ENCODE measurements at places on chromosomes 2 and 18.
A peak's percentile ranks its signal among the peaks of the same experiment; 100 is the strongest.

DNA sequence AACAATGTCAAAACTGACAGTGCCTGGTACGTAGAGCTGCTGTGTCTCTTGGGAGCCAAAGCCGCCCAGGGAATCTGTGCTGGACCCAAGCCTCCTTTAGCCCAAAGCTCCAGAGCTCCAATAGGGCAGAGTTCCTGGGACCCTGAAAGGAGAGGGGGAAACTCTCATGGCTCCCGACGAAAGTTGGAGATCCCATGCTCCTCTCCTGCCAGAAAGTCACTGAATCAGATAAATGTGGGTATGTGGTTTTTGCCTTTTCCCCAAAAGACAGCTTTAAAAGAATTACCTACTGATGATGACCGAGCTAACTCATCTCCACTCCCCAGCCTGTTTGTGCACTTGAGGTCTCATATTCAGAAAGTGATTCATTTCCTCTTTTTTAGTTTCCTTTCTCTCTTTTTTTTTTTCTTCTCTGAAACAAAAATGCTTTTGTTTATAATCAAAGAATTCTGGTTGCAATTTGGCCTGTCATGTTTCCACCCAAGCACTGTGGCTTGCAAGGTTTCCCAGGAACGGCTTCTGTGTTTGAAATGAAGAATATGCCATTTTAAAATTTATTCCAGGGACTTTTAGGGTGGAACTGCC is 14.1 kb upstream of the PMAIP1 start:
- peak; percentile 22 for DNase-seq

DNA sequence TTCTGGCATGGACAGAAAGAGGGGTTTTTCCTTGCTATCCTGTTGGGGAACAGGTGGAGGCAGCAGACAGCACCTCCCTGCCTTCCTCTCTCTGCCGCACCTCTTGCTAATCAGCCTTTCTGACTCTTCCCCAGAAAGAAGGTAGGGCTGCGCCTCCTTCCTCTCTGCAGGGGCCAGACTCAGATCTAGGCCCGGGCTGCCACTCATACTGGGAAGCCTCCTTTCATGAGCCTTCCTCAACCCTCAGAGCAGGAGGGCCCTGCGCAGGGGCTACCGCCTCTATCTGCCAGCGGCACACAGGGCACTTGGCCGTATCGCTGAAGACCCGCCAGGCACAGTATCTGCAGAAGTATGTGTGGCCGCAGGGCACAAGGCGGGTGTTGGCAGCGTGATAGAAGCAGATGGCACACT is 7.1 kb downstream of the NEURL3 start:
- DNase-seq, result no peak

- no peak for DNase-seq
Measured at GRCh38 chr2:236827997-236828396, 257.7 kb upstream of the COPS8 start.

DNA sequence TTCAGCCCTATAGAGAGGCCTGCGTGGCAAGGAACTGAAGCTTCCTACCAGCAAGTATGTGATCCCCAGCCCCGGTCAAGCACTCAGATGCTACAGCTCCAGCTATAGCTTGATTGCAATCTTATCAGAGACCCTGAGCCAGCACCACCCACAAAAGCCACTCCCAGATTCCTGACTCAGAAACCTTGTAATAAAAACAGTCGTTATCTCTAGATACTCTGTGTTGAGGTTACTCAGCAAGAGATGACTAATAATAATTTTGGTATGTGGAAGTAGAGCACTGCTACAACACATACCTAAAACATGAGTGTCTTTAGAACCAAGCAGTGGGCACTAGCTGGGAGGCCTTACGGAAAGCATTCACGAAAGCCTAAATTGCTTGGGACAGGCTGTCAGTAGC is 216.9 kb downstream of the UXS1 start:
- DNase-seq, result peak; percentile 47

DNA sequence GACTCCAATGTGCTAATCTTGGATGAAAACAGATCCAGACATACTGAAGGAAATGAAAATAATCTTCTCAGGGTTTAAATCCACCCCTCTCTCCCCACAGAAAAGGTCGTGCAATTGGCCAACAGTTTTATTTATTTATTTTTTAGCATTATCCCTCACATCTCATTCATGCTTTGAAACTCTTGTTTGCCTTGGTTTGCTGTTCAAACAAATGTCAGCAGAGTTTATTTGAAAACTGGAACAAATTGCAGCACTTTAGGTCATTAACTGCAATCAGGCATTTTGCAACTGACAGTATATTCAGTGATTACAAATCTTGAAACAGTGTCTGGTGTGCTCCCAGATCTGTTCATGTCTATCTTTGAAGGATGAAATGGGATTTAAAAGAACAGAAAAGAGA is 220.6 kb downstream of the SLC4A10 start:
- no peak for DNase-seq

DNA sequence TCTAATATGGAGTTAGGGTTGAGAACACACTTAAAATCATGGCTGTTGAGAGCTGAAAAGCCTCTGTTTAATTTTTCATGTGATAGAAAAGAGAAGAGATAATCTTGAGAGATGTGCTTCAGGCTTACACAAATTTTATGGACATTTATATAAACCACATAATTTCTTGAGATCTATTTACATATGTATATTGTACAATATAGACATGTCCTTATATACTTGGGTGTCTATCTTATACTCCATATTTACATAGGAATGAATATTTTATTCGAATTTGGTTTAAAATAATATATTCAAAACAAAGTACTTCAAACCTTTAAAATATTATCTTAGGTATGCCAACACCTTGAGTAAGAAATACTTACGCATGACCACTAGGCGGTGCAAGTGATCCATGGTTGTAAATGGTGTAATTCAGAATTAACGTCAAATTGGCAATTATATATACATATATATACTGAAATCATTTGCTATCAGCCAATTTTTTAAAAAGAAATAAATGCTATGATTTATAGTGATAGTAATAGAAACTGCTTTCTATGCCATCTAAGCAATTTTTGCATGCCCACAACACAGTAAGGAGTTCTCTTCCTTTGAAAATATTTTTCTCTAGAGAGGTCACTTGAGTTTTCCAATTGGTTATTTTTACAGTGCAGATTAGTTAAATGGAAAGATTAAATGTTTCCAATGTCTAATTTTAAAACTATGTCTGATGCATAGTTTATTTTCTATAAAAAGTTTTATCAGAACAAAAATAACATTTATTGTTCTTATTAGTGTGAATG is 37.6 kb upstream of the SPAG16 start:
- DNase-seq, result peak; percentile 57

DNA sequence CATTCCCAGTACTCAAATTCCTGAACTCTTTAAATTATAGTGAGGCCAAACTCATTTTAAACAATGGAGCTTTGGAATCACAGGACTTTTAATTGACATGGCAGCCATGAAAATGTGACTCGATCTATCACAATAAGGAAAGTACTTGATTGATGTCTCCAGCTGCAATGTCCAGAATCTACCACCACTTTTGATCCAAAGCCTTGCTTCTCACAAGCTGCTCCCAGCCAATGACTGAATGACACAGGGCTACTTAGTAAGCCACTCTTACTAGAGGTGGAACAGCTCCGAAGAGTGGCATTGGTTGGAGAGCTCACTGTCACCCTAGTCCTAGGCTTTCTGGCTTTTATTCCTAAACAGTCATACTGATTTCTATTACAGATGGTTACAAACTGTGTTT is 270.1 kb downstream of the IRS1 start:
- no peak for DNase-seq

DNA sequence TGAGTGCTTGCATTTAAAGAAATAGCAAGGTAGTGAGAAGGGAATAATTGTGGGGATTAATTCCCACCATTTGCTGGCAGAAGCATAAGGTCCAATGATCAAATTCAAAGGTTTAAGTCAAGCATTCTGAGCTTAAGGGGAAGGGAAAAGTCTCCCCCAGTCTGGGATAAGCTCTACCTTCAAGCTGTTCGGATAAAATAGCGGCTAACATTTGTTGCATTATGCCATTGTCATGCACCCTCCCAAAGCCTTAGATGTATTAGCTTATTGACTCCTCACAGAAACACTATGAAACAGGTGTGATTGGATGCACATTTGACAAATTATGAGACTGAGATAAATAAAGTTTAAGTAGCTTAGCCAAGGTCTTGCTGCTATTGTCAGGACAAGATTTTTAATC is 52.2 kb upstream of the TGIF1 start:
- DNase-seq, result no peak

- DNase-seq, result no peak
Measured at GRCh38 chr2:222637067-222637466, 18.8 kb downstream of the FARSB start.

DNA sequence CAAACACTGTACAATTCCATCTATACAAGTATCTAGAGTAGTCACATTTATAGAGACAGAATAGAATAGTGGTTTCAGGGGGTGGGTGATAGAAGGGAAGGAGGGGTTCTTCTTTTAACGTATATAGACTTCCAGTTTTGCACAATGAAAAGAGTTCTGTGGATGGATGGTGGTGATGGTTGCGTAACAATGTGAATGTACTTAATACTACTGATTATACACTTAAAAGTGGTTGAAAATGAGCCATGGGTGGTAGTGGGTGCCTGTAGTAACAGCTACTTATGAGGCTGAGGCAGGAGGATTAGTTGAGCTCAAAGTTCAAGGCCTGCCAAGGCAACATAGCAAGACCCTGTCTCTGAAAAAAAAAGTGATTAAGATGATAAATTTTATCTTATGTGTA is 85.8 kb downstream of the SETBP1 start:
- no peak for DNase-seq

Data from activated naive CD4-positive, alpha-beta T cell treated with anti-CD3 and anti-CD28 coated beads, Interleukin-2, amount 50 U/mL, for 16 hours (primary cell).